HTR-8/SVneo (cell line): ENCODE measurements at places on chromosomes 3 and 15.

DNA sequence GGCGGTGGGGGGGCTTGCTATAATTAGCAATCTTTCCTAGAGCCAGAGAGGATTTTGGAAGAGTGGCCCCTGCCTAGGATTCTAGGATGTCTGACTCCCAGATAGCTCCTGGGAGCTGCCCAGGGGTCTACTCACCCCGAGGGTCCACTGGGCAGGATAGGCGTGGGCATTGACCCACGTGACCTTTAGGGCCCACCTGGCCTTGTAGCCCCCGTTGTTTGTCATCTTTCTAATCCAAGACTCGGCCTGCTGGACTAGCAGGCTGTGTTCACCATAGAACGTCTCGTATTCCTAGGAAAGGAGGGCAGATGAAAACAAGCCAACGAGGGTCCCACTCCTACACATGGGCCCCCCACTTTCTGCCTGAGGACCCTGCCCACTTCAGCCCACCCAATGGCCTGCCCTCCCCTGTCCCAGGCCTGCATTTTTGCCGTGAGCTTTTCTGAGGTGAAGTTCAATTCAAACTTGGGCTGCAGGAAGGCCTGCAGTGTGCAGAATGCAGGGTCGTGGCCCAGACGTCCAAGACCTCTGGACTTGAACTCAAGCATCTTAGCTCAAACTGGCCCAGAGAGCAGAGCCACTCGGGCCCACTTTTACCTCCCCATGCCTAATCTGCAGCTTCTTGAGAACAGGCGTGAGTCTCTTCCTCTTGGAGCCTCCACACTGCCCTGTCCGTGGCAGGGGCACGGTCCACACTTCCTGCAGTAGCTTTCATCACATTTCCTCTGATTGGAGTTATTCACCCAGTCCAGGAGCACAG, 41.5 kb downstream of the MUC4 start:
- no peak for DNase-seq

- DNase-seq, result no peak
Measured at GRCh38 chr3:55440104-55440708, 46.9 kb downstream of the WNT5A start.

DNA sequence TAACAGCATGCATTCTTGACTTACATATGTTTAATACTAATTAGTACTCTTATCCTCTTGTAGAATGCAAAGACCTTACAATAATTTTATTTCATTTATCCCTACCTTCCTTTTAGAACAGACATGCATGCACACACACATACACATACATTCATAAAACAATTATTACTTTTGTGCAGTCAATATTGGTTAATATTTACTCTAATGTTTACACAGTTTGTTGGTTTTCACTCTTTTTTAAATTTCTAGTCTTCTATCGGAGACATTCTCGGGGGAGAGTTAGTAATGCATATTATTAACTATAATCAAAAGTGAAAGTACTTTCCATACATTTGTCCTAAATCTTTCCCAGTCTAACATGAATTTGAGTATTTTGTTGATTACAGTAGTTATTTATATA, 317.7 kb upstream of the DPH6 start:
- DNase-seq, result no peak

GRCh38 chr3:17749281-17749680, 6.8 kb upstream of the TBC1D5 start:
- no peak for DNase-seq

- peak; percentile 77 for DNase-seq
Measured at GRCh38 chr15:40593588-40594428, at the start of gene KNL1. Gene KNL1, plus strand, starts transcription at chr15:40594249. Its CDS starts 8,683 bp downstream, at chr15:40602932.

DNA sequence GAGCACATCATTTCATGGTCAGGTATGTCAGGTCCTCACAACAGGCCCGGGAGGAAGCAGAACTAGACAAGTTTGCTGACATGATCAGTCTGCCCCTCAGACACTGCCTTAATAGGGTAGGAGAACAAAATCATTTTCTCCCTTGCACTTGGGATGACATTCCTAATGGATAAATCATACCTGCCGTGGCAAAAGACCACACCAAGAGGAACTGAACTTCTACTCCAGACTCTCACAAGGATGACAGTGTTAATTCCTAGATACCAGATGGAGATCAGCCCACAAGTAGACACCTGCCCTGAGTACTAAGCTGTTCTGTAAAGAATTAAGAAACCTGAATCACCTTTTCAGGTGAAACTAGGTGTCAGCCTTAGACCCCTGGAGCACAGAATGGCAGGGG, 19.5 kb downstream of the SIAH2 start:
- no peak for DNase-seq

- DNase-seq, result peak; percentile 19
Measured at GRCh38 chr15:77266708-77267386, 153.1 kb downstream of the PEAK1 start.

DNA sequence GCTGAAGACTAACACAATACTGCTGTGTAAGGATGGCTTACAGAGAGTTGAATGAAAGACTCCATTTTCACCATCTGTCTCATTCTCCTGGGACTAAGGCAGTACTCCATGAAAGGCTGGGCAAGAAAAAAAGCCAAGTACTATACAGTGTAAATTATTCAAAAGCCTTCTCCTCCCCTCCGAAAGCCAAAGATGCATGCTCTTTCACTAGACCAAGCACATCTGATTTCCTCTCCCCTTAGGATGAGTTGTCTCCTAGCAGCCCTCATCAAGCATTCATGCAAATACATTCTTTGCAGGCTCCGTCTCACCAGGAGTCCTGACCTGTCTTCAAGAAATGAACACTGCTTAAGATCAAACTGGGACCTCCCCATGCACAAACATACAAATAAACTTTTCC, 133.5 kb upstream of the THBS1 start:
- DNase-seq, result no peak

- DNase-seq, result peak; percentile 5
Measured at GRCh38 chr15:37981775-37982174, 47.3 kb downstream of the TMCO5A start.

GRCh38 chr3:97125902-97126499, 311.6 kb downstream of the EPHA6 start:
- DNase-seq, result no peak

DNA sequence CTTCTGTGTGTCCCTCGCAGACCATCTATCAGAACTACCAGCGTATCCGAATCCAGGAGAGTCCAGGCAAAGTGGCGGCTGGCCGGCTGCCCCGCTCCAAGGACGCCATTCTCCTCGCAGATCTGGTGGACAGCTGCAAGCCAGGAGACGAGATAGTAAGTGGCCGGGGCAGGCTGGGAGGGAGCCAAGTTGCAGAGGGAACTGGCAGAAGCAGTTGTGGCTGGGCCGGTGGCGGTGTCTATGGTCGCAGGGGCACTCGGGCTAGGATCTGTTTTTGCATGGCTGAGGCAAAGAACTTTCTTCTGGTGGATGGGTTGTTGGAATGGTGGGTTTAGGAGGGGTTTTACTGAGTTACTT, 10.1 kb downstream of the MCM2 start:
- no peak for DNase-seq
